ENCODE measurements at places on chromosomes 7 and 10.

DNA sequence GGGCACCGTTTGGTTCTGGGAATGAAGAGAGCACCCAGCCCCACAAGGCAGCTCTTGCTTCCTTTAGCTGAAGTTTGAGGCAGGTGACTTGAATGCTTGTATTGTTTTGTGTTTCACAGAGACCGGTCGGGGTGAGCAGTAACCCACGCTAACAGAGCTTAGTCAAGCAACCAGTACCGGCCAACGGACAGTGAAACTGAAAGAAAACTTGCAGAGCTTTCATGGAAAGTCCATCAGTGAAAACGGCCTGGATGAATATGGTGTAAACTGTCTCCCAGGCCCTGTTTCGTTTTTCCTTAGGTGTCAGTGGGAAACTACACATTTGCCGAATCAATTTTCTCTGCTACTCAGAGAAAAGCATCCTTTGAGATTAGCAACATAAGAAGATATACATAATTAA lies 101.1 kb downstream of the LYZL1 start:
- H3K4me1 ChIP-seq, result peaks cover 6% of the 10 kb centered on the region
- H3K4me3 ChIP-seq, result no peak overlapping the region
- no peak overlapping the region for H3K27ac ChIP-seq
- H3K27me3 ChIP-seq, result peaks cover 16% of the 10 kb centered on the region
- no peak for DNase-seq
- no peaks in the 10 kb centered on the region for H3K36me3 ChIP-seq

DNA sequence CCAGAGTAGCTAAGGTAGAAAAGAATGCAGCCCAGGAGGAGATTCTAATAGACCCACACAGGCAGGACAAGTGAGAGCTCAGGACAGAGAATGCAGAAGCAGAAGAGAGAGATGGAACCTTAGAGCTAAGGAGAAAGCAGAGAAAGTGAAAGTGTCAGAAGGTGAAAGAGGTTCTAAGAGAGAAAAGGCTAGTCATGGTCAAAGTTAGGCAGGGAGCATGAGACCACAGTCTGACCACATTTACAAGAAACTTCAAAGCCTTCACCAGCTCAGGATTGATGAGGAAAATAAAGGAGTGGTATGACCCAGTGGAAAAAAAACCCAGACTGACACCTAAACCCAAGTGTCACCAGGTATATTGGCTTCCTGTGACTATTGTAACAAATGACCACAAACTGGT lies 131.8 kb upstream of the WDR11 start:
- DNase-seq, result no peak
- no peak overlapping the region for H3K4me3 ChIP-seq

DNA sequence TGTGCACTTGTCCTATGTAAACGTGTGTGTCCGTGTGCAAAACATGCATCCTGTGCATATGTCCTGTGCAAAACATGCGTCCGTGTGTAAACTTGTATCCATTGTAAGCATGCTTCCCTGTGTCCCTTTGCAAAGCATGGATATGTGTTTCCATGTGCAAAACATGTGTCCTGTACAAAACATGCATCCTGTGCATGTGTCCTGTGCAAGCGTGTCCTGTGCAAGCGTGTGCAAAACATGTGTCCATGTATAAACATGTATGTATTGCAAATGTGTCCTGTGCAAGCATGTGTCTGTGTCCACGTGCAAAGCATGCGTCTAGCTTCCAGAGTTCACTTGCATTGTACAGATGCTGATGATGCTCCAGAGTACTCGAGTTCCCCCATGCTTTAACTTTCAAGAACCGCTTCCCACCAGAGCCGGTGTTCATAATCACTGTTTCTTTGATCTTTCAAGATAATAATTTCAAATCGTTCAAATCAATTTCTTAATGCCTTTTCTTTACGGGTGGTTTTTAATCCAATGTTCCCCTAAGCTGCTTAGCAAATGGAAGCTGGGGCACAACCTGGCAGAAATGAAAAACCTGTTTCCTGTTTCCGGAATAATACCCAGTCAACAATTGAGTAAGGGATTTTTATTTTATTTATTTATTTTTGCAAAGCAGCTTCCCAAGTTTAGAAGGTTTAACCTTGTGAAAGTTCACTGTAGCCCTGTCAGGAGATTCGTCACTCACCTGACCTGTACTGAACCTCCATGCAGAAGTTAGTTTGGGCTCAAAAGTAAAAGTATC lies 641 bp upstream of the ASB13 start:
- H3K27ac ChIP-seq, result no peak overlapping the region
- no peaks in the 10 kb centered on the region for H3K36me3 ChIP-seq
- no peak for DNase-seq

GRCh38 chr7:51289623-51290303 lies 26.8 kb downstream of the COBL start:
- peaks cover 27% of the 10 kb centered on the region for H3K27me3 ChIP-seq
- no peaks in the 10 kb centered on the region for H3K36me3 ChIP-seq
- H3K27ac ChIP-seq, result no peak overlapping the region
- no peak for DNase-seq

DNA sequence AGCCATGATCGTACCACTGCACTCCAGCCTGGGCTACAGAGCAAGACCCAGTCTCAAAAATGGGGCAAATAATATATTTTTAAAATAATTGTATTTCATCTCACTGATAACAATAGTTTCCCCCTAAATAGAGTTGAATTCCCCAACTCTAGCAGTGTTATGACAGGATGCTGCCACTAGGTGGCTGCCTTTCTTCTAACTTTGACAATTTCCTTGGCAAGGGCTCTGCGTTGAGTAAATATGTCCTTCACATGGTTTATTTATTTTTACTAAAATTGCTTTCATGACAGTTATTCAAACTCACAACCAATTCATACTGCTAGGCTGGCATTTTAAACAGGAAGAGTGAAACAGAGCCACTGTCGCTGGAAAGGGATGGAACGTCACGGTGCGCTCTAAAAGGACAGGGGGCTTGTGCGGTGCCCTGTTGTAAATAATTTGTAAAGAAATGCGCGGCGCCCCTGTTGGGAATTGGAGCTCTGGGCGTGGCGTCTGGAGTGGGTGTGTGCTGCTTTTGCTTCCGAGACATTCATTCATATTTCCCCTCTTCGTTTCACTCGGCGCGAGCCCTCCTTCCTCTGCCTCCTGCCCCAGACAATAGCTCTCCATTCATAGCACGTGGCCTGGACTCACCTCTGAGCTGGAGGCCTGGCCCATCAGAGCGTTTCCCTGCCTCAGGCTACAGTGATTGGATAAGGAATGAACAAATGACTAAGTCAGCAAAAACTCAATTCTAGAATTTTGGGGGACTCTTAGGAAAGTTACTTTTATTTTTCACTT lies 20.5 kb upstream of the PITRM1 start:
- peaks cover 8% of the 10 kb centered on the region for H3K27me3 ChIP-seq
- peaks cover 16% of the 10 kb centered on the region for H3K4me1 ChIP-seq
- H3K4me3 ChIP-seq, result peak overlapping the region; percentile 66
- DNase-seq, result peak; percentile 65
- H3K36me3 ChIP-seq, result peaks cover 2% of the 10 kb centered on the region

DNA sequence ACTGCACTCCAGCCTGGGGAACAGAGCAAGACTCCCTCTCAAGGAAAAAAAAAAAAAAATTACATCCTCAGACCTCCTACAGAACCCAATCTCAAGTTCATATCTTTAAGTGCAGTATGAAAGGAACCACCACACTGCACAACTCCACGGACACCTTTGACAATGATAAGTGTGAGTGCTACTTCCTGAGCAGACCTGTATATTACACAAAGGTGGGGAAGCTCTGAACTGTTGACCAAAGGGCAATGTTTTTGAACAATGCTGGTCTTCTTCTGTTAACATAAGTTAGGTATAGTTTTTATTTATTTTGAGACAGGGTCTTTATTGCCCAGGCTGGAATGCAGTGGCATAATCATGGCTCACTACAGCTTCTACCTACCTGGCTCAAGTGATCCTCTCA lies 54.1 kb upstream of the RNF148 start:
- no peak overlapping the region for H3K27ac ChIP-seq
- no peak overlapping the region for H3K4me3 ChIP-seq
- no peaks in the 10 kb centered on the region for H3K4me1 ChIP-seq
- no peak for DNase-seq
- no peaks in the 10 kb centered on the region for H3K27me3 ChIP-seq

GRCh38 chr10:132192991-132193665 lies 6.4 kb downstream of the DPYSL4 start:
- no peak overlapping the region for H3K27ac ChIP-seq
- H3K36me3 ChIP-seq, result peaks cover 12% of the 10 kb centered on the region
- H3K4me3 ChIP-seq, result no peak overlapping the region
- peaks cover 4% of the 10 kb centered on the region for H3K4me1 ChIP-seq
- peaks cover 19% of the 10 kb centered on the region for H3K27me3 ChIP-seq
- DNase-seq, result no peak

DNA sequence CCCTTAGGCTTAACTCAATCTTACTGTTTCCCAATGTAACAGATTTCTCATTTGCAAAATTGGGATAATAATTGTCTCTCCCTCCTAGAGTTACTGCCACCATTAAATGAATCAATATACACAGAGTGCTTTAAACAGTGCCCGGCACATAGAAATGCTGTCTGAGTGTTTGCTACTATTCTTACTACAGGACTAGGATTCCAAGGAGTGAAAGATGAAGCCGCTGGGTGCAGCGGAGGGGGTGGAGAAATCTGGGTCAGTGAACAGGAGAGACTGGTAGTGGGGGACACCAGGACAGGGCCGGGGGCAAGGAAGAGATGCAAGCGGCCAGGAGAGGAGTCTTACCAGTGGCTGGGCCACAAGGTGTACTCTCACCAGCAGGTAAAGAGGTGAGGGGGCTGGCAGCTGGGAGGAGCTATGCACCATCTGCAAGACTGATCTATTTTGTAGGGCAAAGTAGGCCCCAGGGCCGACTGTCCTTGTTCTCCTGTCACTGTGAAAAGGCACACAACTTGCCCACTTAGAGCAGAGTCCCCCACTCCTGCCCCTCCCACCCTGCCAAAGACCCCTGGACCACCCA lies 18.5 kb upstream of the PRRT4 start:
- no peak overlapping the region for H3K27ac ChIP-seq
- no peak overlapping the region for H3K4me3 ChIP-seq
- peaks cover 6% of the 10 kb centered on the region for H3K4me1 ChIP-seq
- H3K27me3 ChIP-seq, result peaks cover 9% of the 10 kb centered on the region
- H3K36me3 ChIP-seq, result no peaks in the 10 kb centered on the region

- peaks cover 50% of the 10 kb centered on the region for H3K36me3 ChIP-seq
- H3K27me3 ChIP-seq, result no peaks in the 10 kb centered on the region
- H3K4me3 ChIP-seq, result no peak overlapping the region
- no peak overlapping the region for H3K27ac ChIP-seq
These were observed 33.1 kb downstream of the PDSS1 start for GRCh38 chr10:26730552-26730951.

DNA sequence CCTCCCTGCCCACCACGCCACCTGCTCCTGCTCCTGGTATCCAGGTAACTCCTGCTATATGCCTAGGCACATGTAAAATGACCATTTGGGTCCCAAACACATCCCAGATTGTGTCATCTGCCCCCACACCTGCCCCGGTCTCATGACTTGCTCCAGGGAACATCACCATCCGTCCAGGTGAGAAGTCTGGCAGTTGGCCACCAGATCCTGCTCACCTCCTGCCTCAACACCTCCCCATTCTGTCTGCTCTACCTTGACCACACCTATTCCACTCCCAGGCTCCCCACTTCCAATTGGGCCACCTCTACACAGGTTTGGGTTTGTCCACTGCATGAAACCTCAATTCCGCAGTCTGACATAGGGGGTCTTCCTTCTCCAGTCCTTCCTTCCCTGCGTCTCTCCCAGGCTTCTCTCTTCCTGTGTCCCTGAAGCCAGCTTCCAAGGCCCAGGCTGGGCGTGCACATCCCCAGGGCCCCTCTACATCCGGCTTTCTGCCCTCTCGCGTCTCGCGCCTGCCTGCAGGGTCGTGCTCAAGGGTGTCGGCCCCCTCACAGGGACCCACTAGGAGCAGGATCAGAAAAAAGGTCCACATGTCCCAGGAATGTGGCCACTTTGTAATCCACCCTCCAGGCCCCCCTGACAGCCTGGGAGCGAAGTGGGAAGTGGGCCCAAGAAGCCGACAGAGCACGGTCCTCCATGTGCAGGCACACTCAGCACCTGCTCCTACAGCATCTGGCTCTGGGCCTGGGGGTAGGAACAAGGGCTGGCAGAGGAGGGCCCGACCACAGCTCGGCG lies 49.3 kb upstream of the DAGLB start:
- no peak overlapping the region for H3K4me3 ChIP-seq
- H3K27me3 ChIP-seq, result peaks cover 8% of the 10 kb centered on the region
- H3K27ac ChIP-seq, result no peak overlapping the region
- DNase-seq, result no peak

GRCh38 chr7:141738592-141739013 lies 445 bp downstream of the SSBP1 start:
- H3K4me3 ChIP-seq, result peak overlapping the region; percentile 91
- no peaks in the 10 kb centered on the region for H3K27me3 ChIP-seq
- H3K27ac ChIP-seq, result peak overlapping the region; percentile 85
- H3K4me1 ChIP-seq, result peaks cover 7% of the 10 kb centered on the region
- peaks cover 43% of the 10 kb centered on the region for H3K36me3 ChIP-seq

DNA sequence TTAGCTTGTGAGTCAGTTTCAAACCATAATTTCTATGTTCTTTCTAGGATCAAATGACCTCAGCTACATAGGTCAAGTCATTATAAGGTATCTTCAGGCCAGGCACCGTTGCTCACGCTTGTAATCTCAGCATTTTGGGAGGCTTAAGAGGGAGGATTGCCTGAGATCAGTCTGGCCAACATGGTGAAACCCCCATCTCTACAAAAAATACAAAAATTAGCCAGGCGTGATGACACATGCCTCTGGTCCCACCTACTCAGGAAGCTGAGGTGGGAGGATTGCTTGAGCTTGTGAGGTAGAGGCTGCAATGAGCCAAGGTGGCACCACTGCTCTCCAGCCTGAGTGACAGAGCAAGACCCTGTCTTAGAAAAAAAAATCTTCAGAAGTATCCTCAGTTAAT lies 362.3 kb downstream of the GATA3 start:
- H3K4me1 ChIP-seq, result no peaks in the 10 kb centered on the region
- no peak overlapping the region for H3K4me3 ChIP-seq
- no peaks in the 10 kb centered on the region for H3K27me3 ChIP-seq
- no peak overlapping the region for H3K27ac ChIP-seq
- no peaks in the 10 kb centered on the region for H3K36me3 ChIP-seq
- DNase-seq, result no peak

- peaks cover 51% of the 10 kb centered on the region for H3K4me1 ChIP-seq
- no peak overlapping the region for H3K27ac ChIP-seq
- peaks cover 31% of the 10 kb centered on the region for H3K36me3 ChIP-seq
- H3K4me3 ChIP-seq, result no peak overlapping the region
- DNase-seq, result no peak
- H3K27me3 ChIP-seq, result no peaks in the 10 kb centered on the region
These were observed 63.5 kb downstream of the DNAJB6 start for GRCh38 chr7:157400171-157400860.

DNA sequence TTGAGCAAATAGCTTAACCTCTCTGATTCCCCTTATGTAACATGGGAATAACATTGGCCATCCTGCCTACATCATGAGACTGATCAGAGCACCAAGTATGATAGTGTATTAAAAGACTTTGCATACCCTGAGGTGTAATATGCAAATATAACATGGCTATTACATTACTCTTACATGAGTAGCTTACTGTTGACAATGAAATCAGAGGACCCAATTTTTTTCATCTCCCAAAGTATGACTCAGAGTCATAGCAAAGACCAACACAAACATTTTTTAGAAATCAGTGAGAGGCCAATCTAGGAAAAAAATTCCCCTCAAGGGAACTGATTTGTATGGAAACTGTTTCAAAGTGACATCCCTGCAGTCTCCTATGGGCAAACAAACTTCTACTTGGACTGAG lies 47.0 kb upstream of the TMEM140 start:
- H3K4me1 ChIP-seq, result no peaks in the 10 kb centered on the region
- no peak overlapping the region for H3K27ac ChIP-seq
- DNase-seq, result peak; percentile 6

Measured in mesenchymal stem cell (in vitro differentiated cells and primary cell).